Immature natural killer cell (primary cell): ENCODE measurements at places on chromosomes 1 and 21. TPM values are rescaled to one million over a fixed set of nuclear protein-coding genes. Genes with fewer than 3 reads are reported as not detected.
A peak's percentile ranks its signal among the peaks of the same experiment; 100 is the strongest.

DNA sequence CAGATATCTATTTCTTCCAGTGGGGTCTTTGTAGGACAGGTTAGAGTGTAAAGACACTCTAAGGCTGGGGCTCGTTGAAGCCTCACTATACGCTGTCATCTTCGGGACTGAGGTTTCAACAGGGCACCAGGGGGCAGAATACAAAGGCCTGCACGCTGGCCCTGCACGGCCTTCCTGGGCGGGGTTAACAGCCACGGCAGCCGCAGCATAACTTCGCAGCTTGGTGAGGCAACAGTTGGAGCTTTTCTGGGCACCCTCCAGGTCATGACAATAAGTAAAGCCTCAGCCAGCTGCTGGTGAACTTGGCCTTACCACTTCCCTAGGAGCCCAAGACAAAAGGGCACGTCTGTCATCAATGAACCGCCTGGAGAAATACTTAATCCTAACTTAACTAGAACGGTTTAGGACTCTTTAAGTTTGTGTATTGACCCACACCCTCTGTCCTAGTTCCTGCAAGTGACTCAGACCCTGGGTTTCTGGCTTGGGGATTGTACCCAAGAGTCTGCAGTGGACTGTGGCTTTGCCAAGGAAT, 2.3 kb upstream of the RUNX1 start:
- H3K4me3 ChIP-seq = peak overlapping the region; percentile 97
- peaks cover 23% of the 10 kb centered on the region for H3K27me3 ChIP-seq
- H3K27ac ChIP-seq = peak overlapping the region; percentile 100
- H3K36me3 ChIP-seq = peaks cover 13% of the 10 kb centered on the region
- peak; percentile 94 for DNase-seq

DNA sequence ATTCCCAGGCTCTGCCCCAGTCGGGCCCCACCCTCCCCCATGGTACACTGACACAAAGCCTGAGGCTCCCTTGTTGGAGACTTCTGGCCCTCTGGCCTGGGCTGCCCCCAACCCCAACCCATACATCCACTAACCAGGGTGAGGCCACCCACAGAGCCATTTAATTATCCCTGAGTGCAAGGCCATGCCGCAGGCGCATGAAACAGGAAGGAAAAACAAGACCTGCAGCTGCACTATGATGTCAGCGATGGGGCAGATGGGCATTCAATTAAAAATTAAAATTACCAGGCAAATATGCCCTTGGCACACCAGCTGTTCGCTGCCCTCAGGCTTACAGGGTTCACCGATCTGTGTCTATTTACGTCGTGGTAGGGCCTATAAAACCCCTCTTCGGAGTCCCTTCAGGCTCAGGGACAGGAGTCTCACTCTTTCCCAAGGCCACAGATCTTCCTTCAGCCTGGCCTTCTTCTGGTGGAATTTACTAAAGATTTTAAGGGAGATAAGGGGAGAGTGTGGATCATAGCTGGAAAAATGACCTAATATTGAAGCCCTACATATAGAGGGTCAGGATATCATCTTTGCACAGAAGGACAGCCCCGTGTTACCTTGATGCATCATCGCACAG, 29.6 kb upstream of the RGS16 start:
- peaks cover 16% of the 10 kb centered on the region for H3K27me3 ChIP-seq
- DNase-seq = no peak
- H3K36me3 ChIP-seq = no peaks in the 10 kb centered on the region
- H3K27ac ChIP-seq = no peak overlapping the region
- peaks cover 25% of the 10 kb centered on the region for H3K4me1 ChIP-seq
- no peak overlapping the region for H3K4me3 ChIP-seq

- no peaks in the 10 kb centered on the region for H3K36me3 ChIP-seq
- peaks cover 40% of the 10 kb centered on the region for H3K4me1 ChIP-seq
- peaks cover 18% of the 10 kb centered on the region for H3K27me3 ChIP-seq
- H3K4me3 ChIP-seq = no peak overlapping the region
Measured at GRCh38 chr1:8154621-8155052, 128.5 kb upstream of the ERRFI1 start.

CALML6 gene
- not detected for polyA plus RNA-seq

- H3K4me1 ChIP-seq = peaks cover 6% of the 10 kb centered on the region
- no peak overlapping the region for H3K4me3 ChIP-seq
- no peak for DNase-seq
- H3K27ac ChIP-seq = no peak overlapping the region
- peaks cover 2% of the 10 kb centered on the region for H3K27me3 ChIP-seq
- no peaks in the 10 kb centered on the region for H3K36me3 ChIP-seq
Measured at GRCh38 chr1:115469703-115470476, 131.8 kb upstream of the NGF start.

DNA sequence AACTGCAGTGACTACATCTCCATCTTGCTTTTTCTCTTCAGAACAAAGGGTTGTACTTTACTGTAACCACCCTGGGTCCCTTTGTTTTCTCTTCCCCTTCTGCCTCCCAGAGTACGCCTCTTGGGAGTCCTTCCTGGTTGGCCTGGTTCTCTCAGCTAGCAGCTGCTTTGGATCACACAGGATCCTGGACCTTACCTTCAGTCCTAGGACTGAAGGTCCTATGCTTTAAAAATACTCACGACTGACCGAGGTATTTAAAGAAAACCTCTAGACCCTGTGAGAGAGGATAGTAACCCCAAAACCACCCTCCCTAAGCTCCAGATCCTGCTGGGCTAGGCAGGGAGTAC, 4.8 kb downstream of the TRIM45 start:
- no peaks in the 10 kb centered on the region for H3K36me3 ChIP-seq
- no peak for DNase-seq
- H3K27me3 ChIP-seq = no peaks in the 10 kb centered on the region
- no peak overlapping the region for H3K4me3 ChIP-seq
- H3K27ac ChIP-seq = no peak overlapping the region
- peaks cover 8% of the 10 kb centered on the region for H3K4me1 ChIP-seq

- H3K36me3 ChIP-seq = no peaks in the 10 kb centered on the region
- peak overlapping the region; percentile 29 for H3K27ac ChIP-seq
- H3K27me3 ChIP-seq = peaks cover 12% of the 10 kb centered on the region
- no peak for DNase-seq
- peaks cover 38% of the 10 kb centered on the region for H3K4me1 ChIP-seq
Measured at GRCh38 chr1:235015291-235015985, 113.2 kb downstream of the TOMM20 start.

DNA sequence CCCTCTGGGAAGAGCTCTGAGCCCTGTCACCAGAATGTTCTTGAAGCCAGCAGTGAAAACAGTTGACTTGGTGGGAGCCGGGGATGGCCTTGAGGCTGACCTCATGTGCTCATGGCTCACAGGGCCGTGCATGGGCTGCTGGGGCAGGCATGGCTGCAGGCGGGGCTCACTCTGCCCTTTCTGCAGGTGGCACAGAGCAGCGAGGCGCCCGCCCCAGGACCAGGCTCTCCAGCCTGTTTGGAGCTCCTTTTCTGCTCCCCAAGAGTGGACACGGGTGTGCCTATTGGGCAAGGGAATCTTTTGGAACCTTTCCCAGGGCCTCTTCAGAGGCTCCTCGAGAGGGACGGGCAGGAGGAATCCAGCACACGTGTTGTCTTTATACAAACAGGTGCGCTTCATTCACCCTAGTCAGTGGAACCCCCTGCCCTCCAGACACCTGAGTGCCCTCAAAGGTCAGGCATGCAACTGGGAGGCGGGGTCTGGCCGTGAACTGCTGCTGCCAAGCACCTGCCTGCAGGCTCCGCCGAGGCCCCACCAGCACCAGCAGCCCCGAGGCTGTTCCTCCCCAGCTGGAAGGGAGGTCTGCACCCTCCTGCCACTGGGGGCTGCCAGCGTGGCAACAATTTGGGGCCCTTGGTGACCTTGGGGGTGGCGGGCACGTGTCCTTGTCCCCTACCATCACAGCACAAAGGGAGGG, 2.6 kb upstream of the TTC34 start:
- H3K36me3 ChIP-seq = no peaks in the 10 kb centered on the region
- H3K27me3 ChIP-seq = no peaks in the 10 kb centered on the region
- H3K4me3 ChIP-seq = no peak overlapping the region
- no peak for DNase-seq
- H3K27ac ChIP-seq = no peak overlapping the region

- H3K4me3 ChIP-seq = no peak overlapping the region
- no peak overlapping the region for H3K27ac ChIP-seq
- DNase-seq = no peak
Measured at GRCh38 chr1:97507863-97508262, 413.0 kb downstream of the DPYD start.

GRCh38 chr1:35285771-35286606, 17.5 kb downstream of the ZMYM4 start:
- H3K27me3 ChIP-seq = no peaks in the 10 kb centered on the region
- H3K4me3 ChIP-seq = no peak overlapping the region
- H3K27ac ChIP-seq = no peak overlapping the region
- H3K36me3 ChIP-seq = no peaks in the 10 kb centered on the region
- peaks cover 24% of the 10 kb centered on the region for H3K4me1 ChIP-seq
- DNase-seq = no peak

DNA sequence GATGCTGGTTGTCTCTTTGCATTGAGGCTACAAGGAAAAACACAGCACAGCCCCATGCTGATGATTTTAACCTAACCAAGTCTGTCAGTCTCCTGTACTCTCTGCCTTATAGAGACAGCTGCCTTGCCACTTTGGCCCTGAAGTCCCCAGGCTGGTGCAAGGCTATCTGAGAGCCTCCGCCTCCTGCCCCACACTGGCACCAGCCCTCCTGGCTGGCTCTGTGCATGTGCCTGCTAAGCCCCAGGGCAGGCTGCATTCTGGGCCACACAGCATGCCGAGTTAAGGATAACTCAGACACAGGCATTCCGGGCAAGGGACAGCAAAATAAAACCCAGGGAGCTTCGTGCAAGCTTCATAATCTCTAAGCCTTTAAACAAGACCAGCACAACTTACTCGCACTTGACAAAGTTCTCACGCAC, 910 bp downstream of the RUNX1 start:
- peaks cover 59% of the 10 kb centered on the region for H3K27me3 ChIP-seq
- peak overlapping the region; percentile 96 for H3K4me3 ChIP-seq
- DNase-seq = no peak
- peaks cover 7% of the 10 kb centered on the region for H3K36me3 ChIP-seq
- peak overlapping the region; percentile 100 for H3K27ac ChIP-seq
- peaks cover 85% of the 10 kb centered on the region for H3K4me1 ChIP-seq

- DNase-seq = no peak
- H3K27ac ChIP-seq = no peak overlapping the region
- H3K36me3 ChIP-seq = no peaks in the 10 kb centered on the region
- H3K4me3 ChIP-seq = no peak overlapping the region
- H3K27me3 ChIP-seq = no peaks in the 10 kb centered on the region
- H3K4me1 ChIP-seq = no peaks in the 10 kb centered on the region
Measured at GRCh38 chr1:115031595-115031994, 2.0 kb downstream of the TSHB start.

MRAP gene
- not detected for polyA plus RNA-seq

DPT gene
- polyA plus RNA-seq = not detected

S100A11 gene
- 429 TPM for polyA plus RNA-seq

- peak within 1 kb of the TSS; percentile 95 for H3K4me3 ChIP-seq
- peak within 1 kb of the TSS; percentile 98 for H3K27ac ChIP-seq
- H3K27me3 ChIP-seq = peaks cover 4% of the 10 kb centered on the region
- H3K4me1 ChIP-seq = peaks cover 68% of the 10 kb centered on the region
- peak; percentile 64 for DNase-seq
- H3K36me3 ChIP-seq = peaks cover 20% of the 10 kb centered on the region
Measured at GRCh38 chr1:32200226-32201010, at the start of gene CCDC28B. TSS of gene CCDC28B (plus strand) at chr1:32200595. CDS start at chr1:32201936, 1,341 bp downstream.

DNA sequence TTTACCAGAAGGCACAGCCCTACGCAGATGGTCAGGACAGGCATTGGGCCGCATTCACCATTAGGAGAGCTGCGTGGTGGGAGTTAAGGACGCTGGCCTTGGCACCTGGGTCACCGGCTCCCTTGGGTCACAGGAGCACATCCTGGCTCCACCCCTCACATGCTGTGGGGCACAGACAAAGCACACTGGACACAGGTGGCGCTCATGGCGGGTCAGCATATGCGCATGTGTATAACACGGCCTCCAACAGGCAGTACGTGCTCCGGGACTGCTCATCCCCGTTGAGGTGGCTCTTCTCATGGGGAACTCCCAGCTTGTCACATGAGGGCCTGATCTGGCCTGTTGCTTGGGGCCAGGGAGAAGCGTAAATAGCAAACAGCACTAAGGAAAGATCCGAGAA, 25.0 kb downstream of the PGBD5 start:
- H3K4me1 ChIP-seq = no peaks in the 10 kb centered on the region
- no peak for DNase-seq
- H3K4me3 ChIP-seq = no peak overlapping the region
- H3K27ac ChIP-seq = no peak overlapping the region
- H3K36me3 ChIP-seq = no peaks in the 10 kb centered on the region

DNA sequence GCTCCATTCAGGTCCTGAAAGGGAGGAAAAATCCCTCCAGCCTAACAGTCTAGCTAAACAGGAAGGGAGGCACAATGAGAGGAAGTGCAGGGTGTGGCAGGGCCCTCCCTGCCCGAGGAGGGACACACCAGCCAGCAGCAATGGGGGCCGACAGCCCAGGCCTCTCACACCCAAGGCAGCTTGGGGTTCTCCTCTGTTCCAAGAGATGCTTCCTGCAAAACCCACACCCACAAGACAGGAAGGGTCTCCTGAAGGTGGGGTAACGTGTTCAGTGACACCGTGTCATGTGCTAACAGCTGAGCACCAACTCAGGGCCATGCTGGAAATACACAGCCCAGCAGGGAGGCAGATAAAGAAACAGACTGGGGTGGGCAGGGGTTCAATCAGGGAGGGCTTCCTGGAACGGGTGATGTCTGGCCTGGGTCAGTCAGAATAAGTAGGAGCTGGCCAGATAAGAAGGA, 10.2 kb downstream of the ECE1 start:
- DNase-seq = peak; percentile 35

KRTAP13-2 gene
- polyA plus RNA-seq = not detected
